ENCODE measurements at places on chromosomes 6 and 20.

DNA sequence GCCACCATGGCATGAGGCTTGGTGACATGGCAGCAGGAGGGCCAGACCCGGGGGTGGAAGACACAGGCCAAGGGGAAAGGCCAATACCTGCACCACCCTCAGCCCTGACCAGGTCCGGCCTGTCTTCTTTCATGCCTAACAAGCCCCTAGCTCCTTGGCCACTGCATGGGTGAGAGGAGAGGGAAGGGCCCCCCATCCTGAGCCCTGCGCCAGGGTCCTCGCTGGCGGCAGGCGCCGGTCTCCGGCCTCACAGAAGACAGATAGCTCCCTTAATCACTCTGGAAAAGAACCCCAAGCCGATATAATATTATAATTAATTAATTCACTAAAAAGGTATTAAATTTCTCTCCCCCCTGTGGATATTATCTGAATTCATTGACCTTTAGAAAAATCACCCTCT, 41.4 kb downstream of the MDFI start:
- no peak for DNase-seq

DNA sequence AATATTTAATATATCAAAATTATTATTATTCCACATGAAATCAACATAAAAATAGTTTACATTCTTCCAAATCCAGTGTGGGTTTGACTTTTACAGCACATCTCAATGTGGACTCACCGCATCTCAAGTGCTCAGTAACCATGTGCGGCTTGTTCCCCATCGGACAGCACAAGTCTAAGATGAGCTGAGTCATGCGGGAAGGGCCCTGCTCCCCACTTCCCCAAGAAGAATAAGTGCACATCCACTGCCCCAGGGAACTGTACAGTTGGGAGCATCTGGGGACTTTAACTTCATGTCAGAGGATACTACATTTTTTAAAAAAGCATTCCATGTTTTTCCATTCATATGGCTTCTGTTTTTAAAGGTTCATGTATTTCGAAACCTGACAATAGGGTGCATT, 325.6 kb downstream of the BTBD3 start:
- no peak for DNase-seq

DNA sequence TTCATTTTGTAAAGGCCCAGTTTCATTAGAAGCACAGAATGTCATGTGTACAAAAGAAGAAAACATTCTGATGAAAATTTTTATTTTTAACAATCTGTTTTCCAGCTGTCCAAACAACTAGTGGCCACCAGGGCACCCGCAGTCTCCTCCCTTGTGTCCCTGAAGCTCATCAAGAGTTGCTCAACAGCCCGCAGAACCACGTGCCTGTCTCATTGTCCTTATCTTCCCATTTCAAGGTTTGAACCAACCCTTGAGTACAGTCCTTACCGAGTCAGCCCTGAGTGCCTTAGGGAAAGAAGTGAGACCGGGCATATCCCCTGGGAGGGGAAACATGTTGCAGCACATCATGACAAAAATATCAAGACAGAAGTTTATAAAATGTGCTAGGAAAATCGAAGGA, 15.9 kb upstream of the ZNF133 start:
- no peak for DNase-seq

- DNase-seq, result no peak
Measured at GRCh38 chr6:138160329-138161087, 1.2 kb upstream of the ARFGEF3 start.

GRCh38 chr6:28537065-28537464, 11.4 kb downstream of the GPX5 start:
- DNase-seq, result peak; percentile 44

DNA sequence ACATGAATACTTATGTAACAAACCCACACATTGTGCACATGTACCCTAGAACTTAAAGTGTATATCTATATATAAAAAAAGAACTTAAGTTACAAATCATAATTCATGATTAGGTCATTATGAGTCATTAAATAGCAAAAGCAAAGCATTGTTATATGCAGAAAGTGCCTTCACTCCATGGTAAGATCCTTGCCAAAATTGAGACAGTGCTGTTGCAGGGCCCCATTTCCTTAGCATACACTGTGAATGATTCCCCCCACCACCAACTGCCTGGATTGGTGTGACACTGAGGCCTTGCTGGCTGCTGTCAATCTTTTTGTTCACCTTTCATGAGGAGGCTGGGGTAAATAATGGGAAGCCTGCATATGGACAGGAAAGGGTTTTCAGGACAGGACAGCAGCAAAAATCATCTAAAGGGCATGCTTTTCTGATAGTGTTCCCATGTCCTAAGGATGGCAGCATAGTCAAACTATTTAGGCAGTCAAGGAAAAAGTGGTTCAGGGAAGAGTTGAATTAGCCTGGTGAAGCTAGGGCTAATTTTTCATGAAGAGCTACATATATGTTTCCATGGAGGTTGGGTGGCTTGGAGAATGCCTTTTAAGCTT, 188.2 kb upstream of the ASCC3 start:
- DNase-seq, result no peak

- no peak for DNase-seq
Measured at GRCh38 chr20:58433759-58434158, 44.7 kb downstream of the VAPB start.

DNA sequence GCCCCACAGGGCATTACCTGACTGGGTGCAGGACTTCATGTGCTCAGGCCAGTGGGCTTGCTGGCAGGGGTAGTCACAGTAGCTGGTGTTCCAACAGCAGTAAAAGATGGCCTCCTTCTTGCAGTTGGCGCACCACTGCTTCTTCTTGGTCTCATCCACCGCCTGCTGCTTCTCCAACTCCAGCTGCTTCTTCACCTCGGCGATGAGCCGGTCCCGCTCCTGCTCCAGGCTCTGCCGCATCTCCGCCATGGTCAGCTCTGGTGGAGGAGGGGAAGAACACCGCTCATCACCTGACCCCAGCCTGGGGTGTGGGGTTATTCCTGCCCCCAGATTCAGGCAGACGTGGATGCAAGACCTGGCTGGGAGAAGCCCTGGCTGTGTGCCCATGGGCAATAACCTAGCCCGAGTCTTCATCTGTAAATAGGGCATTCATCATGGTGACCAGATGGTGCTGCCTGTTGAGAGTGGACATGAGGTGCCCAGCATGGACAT, 132.2 kb downstream of the ZMYND8 start:
- no peak for DNase-seq

- no peak for DNase-seq
Measured at GRCh38 chr6:77373955-77374354, 89.3 kb downstream of the HTR1B start.

DNA sequence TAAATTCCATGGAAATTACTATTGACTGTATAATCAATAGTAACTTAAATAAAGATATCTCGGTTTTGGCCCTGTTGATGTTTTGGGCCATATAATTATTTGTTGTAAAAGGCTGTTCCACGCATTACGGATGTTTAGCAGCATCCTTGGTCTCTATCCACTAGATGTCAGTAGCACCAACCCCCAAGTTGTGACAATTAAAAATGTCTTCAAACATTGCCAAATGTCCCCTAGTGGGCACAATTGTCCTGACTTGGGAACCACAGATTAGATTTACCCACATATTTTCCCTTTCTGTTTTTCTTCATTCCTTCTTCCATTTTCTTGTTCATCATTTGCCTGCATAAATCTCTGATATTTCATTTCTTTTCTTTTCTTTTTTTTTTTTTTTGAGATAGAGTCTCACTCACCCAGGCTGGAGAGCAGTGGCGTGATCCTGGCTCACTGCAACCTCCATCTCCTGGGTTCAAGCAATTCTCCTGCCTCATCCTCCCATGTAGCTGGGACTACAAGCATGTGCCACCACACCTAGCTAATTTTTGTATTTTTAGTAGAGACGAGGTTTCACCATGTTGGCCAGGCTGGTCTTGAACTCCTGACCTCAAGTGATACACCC, 13.6 kb upstream of the WFDC8 start:
- no peak for DNase-seq

DNA sequence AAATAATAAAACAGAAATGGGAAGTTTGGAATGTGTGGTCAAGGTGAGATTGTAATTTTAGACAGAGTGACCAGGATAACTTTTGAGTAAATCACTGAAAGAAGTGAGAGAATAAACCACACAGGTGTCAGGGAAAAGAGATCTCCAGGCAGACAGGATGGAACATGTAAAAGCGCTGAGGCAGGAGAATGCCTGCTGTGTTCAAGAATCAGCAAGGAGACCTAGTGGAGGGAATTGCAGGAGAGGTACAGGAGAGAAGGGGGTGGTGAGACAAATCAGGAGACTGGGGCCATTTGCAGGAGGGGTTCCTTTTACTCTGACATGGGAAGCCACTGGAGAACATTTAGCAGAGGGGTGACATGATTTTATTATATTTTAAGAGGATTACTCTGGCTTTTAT, 456.7 kb downstream of the NKAIN2 start:
- no peak for DNase-seq

All from caudate nucleus (tissue), 63 donors.